ENCODE measurements at places on chromosomes 13 and 19.

DNA sequence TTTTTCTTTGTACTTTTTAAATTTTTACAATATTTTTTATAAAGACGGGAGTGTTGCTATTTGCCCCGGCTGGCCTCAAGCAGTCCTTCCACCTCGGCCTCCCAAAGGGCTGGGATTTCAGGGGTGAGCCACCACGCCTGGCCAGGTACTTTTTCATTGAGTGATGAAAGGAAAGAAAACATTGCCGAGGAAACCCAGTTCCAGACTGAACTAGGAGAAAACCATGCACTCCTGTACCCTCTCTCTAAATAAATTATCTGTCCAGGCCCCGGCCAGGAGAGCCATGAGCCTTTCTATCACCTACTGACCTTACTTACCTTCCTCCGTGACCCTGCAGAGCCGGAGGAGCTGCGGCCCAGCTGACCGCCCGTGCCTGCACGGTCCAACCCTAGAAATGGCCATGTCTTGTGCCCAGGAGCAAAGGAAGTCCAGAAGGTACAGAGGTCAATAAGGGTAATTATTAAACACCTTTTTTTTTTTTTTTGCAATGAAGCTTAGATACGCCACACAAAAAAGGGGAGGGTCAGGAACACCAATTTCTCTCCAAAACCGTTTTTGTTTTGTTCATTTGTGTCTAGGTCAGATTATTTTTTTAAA is at the start of gene SLC7A9:
Gene SLC7A9, minus strand, starts transcription at position 399 of the 597 bp plus-strand sequence. CDS start 1,233 bp downstream, outside the sequence.
- no peak for DNase-seq

DNA sequence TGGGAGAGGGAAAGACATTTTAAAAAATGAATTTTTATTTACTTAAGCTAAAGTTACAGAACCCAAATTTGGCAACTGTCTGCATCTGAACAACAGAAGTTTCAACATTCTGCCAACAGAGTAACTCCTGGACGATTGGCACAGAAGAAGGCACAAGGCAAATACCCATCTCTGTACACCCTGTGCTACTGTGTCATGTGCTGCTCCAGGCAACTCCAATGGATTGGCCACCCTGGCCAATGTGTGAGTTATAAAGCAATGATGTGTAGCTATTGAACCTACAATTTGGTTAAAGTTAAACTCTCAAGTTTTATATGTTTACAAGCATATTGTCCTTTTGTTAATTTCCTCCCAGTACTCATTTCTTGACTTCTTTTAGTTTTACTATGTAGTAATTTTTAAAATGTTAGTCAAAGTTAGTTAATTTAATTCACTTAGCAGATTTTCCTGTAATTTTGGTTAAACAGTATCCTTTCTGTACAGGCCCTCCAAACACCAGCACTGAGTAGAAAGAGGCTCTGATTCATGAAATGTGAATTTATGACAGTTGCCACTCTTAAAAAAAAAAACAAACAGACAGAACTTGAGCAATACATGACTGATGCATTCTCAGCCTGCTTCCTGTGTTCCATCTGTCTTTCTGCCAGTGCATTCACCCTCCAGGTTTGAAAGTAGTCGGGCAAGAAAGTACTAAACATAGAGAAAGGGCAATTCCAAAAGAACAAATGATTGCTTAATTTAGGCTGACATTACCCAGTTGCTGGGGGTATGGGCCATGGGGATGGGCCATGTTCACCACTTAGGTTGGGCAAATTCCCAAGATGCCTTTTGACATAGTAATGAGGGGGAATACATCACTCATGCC is 5.9 kb downstream of the STARD13 start:
- DNase-seq = no peak

DNA sequence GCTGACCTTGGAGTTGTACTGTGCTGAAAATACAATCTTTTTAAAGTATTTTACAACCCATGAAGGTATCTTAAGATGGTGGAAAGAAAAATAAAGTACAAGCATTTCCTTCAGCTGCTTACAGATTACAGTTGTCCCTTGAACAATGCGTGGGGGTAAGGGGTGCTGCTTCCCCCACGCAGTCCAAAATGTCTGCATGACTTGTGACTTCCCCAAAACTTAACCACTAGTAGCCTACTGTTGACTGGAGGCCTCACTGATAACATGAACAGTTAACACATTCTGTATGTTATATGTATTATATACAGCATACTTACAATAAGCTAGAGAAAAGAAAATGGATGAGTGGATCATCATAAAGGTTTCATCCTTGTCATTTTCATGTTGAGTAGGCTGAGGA is 45.3 kb upstream of the ZNF599 start:
- DNase-seq = no peak

DNA sequence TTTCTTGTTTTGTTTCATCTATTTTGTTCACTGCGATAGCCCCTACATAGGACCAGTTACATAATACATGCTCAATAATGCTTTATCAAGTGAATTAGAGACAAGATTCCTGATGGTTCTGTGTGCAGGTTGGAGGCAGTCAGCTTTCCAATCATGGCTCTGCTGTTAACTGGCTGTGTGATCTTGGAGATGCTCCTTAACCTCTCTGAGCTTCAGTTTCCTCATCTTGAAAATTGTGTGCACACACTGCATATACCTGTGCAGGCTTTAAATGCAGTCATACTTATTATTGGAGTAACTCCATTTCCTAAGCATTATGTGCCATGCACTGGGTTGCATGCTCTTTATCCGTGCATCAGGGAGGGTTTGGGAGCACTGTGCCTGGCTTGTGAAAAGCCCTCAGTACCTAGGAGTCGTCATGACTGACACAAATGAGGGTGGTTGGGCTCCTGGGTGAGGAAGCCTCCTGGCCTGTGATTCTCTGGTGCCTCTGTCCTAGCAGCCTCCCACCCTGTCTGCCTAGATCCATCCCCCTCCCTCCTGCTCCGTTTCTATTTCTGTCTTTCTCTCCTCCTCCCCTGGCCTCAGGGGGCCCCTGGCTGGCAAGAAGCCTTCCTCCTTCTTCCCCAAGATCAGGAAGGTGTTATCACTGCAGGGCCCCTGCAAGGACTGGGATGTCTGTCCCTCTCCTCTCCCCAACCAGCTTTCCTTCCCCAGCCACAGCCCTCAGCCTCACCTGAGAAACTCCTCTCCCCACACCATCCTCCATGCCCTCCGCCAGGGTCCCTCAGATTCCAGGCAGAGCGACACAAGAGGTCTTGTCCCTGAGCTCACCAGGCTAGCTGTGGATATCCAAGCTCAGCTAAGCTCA is 8.7 kb downstream of the IFNL1 start:
- DNase-seq = no peak

GRCh38 chr19:35501684-35502083 is 11.4 kb upstream of the KRTDAP start:
- no peak for DNase-seq

DNA sequence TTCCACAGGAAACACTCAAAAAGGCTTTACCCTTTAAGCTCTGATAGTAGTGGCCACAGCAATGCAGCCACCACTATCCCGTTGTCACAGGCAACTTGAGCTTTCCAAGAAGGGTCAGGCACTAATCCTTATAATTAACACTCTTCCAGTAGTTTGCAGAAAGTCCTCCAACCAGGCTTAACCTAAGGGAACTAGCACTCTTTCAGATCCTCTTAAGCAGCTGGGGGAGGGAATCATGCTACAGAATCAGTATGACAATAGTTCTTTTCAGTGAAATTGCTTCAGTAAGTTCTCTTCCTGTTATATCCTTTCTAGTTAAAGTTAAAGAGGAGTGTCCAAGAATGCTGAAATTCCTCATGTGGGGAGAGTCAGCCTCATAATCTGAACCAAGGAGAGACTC is 82.2 kb downstream of the TNFSF11 start:
- no peak for DNase-seq

DNA sequence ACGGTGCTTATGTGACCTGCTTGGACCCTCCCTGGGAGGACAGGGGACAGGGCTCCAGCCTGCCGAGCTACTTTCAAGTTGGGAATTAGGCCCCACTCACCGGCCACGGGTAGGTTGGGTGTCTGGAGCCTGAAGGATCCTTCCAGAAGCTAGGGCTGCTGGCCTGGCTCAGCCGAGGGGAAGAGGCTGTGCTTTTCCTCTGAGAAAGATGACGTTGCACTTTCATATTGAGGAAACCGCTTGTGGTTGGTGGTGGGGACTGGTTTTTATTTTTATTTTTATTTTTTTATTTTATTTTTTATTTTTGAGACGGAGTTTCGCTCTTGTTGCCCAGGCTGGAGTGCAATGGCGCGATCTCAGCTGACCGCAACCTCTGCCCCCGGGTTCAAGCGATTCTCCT is at the start of gene TMEM150B:
Gene TMEM150B, minus strand, starts transcription at position 170 of the 400 bp plus-strand sequence. CDS start 4,305 bp downstream, outside the sequence.
- no peak for DNase-seq

GRCh38 chr19:57002710-57003109 is 117.1 kb upstream of the USP29 start:
- no peak for DNase-seq

- no peak for DNase-seq
Observed at GRCh38 chr19:16442386-16443276, 29.1 kb downstream of the EPS15L1 start.

DNA sequence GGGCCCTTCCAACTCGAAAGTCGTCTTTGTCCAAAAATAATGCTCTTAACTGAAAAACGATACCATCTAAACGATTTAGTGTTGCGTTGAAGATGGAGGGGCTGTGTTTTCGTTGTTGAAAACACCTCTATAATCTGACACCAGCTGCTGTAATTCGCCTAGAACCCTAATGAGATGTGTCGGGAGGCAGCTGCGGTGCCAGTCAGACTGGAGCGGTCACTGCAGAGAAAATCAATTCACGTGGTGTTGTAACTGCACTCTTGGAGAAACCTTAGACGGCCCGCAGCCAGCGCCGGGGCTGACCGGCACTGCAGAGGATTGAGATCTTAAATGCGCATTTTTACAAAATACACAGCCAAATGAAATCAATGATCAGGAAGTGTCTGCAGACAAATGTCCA is 339.1 kb downstream of the ZNF536 start:
- no peak for DNase-seq

GRCh38 chr13:76454991-76455390 is 431.2 kb downstream of the KCTD12 start:
- DNase-seq = no peak

DNA sequence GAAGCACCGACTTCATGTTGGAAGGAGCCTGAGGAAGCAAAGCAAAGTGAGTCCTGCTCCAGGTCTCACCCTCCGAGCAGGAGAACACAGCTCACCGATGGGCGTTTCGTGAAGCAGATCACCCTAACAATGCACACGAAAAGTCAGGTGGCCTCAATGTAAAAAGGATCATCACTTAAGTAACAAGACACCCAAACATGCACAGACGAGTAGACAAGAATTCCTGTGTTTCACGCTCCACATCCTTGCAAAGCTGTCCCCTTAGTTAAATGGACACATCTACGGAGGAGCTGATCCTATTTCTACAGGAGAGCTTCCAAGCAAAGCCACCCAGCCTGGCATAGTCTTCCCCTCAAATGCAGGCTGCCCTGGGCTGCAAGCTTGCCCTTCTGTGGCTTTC is 66.2 kb downstream of the SLC15A1 start:
- no peak for DNase-seq

- DNase-seq = no peak
Observed at GRCh38 chr13:47747901-47748300, 253.2 kb downstream of the SUCLA2 start.

DNA sequence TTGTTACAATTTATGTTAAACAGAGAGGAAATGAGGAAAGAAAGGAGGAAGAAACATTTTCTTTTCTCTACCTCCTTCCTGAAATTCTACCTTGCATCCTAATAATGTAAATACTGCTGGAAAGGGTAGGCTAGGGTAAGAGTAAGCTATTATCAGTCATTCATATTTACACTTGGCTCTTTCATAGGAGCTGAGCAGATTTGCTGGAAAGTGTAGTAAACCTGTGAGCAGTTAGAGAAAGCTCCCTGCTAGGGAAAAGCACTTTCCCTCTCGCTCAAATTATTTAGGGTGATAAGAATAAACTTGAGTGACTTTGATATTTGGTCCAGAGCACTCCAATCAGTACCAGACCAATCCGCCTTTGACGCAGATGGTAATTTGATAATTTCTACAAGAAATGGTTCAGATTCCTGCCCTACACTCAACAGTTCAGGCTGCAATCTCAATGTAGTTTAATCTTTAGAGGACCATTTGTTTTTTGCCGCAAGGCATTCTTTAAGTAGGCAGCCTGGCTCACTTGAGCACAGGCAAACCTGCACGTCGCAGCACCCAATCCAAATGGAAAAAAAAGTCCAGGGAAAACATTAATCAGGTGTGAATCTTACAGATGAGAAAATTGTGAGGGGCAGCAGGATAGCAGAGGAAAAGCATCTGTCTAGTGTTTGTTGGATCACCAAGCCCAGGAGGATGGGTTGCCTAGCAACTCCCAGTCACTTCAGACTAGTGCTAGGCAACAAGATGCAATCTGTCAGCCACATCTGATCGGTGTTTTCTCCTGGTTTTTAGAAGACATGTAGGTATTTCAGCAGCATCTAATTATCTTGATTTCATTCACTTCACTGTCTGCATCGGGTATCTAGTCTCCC is 68.6 kb upstream of the KL start:
- no peak for DNase-seq

GRCh38 chr13:81781471-81781870 is 1440.5 kb upstream of the SPRY2 start:
- no peak for DNase-seq

DNA sequence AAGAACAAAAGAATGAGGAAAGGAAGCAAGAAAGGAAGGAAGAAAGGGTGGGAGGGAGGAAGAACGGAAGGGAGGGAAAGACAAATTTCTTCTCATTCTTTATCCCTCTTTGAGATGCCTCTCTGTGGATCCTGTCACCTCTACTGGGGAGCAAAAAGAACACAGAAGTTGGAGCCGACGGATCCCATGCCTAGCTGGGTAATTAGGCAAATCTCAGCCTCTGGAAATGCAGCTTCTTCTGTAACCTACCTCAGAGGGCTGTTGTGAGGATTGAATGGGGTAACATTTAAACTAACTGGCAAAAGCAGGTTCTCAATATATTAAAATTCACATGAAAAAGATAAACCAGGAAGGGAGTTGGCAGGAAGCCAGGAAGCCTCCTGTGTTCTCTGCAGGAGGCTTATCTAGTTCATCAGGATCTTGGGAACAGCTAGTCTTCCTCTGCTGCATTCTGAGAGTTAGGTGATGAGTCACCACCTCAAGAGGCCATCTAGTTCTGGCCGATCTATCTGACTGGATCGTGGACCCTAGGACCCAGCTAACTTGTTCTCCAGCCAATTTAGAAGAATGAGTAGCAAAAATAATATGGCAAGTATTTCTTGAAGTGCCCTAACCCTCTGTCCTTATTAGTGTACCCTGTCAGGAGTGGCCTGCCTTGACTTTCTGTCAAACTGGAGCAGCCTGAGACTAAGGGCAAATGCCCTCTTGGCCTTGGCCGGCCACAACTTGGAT is 15.2 kb upstream of the CPB2 start:
- no peak for DNase-seq

All from stimulated activated CD4-positive, alpha-beta T cell treated with anti-CD3 and anti-CD28 coated beads, Interleukin-15, amount 100 ng/mL, for 48 hours (primary cell).